Activated naive CD8-positive, alpha-beta T cell treated with anti-CD3 and anti-CD28 coated beads, Interleukin-2, amount 50 U/mL, for 24 hours (primary cell): ENCODE measurements at places on chromosomes 4 and X.

DNA sequence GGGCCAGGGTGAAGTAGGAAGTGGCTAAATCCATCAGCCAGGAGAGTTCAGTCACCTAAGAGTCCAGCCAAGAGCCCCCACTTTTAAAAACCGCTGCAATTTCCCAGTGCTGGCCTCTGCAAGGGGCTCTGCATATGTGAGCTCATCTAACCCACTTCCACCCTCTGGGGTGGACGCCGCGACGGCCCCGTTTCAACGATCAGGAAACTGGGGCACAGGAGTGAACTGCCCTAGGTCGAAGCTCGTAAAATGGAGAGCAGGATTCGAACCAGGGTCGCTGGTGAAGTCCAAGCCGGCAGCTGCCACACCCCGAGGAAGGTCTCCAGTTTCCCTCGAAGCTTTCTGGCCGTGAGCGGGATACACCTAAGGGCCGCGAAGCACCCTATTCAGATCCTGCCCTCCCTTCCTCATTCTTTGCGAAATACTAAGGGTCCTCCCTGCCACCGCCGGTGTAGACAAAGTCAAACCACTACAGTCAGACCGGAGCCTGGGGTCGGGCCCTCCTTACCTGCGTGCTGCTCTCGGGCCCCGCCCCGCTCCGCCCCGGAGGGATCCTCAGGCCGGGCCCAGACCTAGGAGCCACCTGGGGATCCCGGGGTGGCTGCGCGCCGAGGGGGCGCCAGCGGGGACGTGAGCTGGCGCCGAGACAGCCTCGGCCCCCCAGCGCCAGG, 446 bp downstream of the EVC2 start:
- H3K27ac ChIP-seq, result no peak overlapping the region
- no peaks in the 10 kb centered on the region for H3K36me3 ChIP-seq
- DNase-seq, result no peak

- no peak overlapping the region for H3K4me3 ChIP-seq
- no peaks in the 10 kb centered on the region for H3K36me3 ChIP-seq
- H3K27ac ChIP-seq, result no peak overlapping the region
- no peaks in the 10 kb centered on the region for H3K27me3 ChIP-seq
- DNase-seq, result peak; percentile 6
Measured at GRCh38 chrX:149074398-149074797, 430.7 kb downstream of the IDS start.

GRCh38 chrX:40165861-40166260, 68.1 kb upstream of the BCOR start:
- DNase-seq, result no peak
- no peak overlapping the region for H3K4me3 ChIP-seq
- H3K27me3 ChIP-seq, result no peaks in the 10 kb centered on the region

GRCh38 chrX:133120406-133120805, 23.5 kb upstream of the USP26 start:
- H3K4me3 ChIP-seq, result no peak overlapping the region
- peaks cover 2% of the 10 kb centered on the region for H3K27me3 ChIP-seq
- H3K36me3 ChIP-seq, result no peaks in the 10 kb centered on the region

- H3K4me1 ChIP-seq, result no peaks in the 10 kb centered on the region
- no peaks in the 10 kb centered on the region for H3K27me3 ChIP-seq
- H3K36me3 ChIP-seq, result no peaks in the 10 kb centered on the region
- no peak overlapping the region for H3K27ac ChIP-seq
Measured at GRCh38 chrX:101265869-101266428, 25.2 kb downstream of the TAF7L start.

DNA sequence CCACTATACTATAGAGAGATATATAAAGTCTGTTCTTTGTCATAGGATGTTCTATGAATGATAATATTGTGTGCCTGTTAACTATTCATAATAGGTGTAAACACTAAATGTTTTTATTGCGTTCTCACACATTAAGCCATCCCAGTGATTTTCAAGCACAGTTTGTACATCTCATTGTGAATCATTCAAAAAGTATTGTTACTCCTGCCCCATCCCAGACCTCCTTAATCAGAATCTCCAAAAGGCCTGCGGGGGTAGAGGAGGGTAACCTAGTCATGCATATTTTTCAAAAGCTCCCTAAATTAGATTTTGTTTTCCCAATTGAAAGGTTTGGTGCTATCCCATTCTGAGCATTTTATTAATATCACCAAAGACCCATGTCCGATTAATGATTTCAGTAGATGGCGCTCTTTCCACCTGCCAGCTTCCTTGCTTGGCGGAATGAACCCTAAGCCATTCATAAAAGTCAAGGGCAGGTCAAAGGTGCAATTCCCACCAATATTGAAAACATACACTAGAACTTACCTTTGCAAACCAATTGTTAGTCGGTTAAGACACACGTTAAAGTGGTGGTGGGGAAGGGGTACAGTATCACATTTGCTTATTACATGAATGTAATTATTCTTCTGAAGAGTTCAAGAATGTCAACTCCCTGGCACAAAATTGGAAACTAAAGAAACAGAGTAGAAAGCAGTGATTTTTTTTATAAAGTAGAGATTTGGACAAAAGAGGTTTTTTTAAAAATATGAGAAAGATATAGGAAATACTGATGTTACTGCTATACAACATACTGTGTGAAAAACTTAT, 5.8 kb upstream of the TET2 start:
- DNase-seq, result peak; percentile 41
- peaks cover 22% of the 10 kb centered on the region for H3K4me1 ChIP-seq
- no peaks in the 10 kb centered on the region for H3K36me3 ChIP-seq
- no peaks in the 10 kb centered on the region for H3K27me3 ChIP-seq

DNA sequence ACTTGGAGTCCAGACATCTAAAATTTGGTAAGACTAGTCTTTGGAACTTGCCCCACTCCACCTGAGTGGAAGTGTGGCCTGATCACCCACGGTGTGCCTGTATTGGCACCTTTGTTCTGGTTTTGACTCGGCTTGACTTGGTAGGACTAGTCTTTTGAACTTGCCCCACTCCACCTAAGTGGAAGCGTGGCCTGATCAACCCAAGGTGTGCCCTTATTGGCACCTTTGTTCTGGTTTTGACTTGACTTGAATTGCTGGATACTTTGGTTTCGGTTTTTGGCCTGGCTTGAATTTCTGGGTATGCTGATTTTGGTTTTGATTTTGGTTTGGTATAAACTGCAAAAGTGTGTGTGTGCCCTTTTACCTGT, 44.7 kb upstream of the UGT2B7 start:
- no peaks in the 10 kb centered on the region for H3K27me3 ChIP-seq
- H3K36me3 ChIP-seq, result no peaks in the 10 kb centered on the region
- H3K27ac ChIP-seq, result no peak overlapping the region
- H3K4me3 ChIP-seq, result no peak overlapping the region

GRCh38 chrX:88101968-88102367, 584.4 kb downstream of the KLHL4 start:
- H3K4me3 ChIP-seq, result no peak overlapping the region
- H3K4me1 ChIP-seq, result no peaks in the 10 kb centered on the region
- H3K36me3 ChIP-seq, result no peaks in the 10 kb centered on the region
- no peak overlapping the region for H3K27ac ChIP-seq

- no peak for DNase-seq
- H3K36me3 ChIP-seq, result no peaks in the 10 kb centered on the region
- no peak overlapping the region for H3K4me3 ChIP-seq
- peaks cover 11% of the 10 kb centered on the region for H3K27me3 ChIP-seq
- peaks cover 13% of the 10 kb centered on the region for H3K4me1 ChIP-seq
Measured at GRCh38 chr4:168849030-168849675, 160.9 kb downstream of the CBR4 start.

GRCh38 chrX:155215443-155216178, 649 bp upstream of the VBP1 start:
- no peak for DNase-seq
- no peaks in the 10 kb centered on the region for H3K27me3 ChIP-seq
- peak overlapping the region; percentile 88 for H3K27ac ChIP-seq
- H3K36me3 ChIP-seq, result peaks cover 2% of the 10 kb centered on the region
- H3K4me1 ChIP-seq, result peaks cover 23% of the 10 kb centered on the region

DNA sequence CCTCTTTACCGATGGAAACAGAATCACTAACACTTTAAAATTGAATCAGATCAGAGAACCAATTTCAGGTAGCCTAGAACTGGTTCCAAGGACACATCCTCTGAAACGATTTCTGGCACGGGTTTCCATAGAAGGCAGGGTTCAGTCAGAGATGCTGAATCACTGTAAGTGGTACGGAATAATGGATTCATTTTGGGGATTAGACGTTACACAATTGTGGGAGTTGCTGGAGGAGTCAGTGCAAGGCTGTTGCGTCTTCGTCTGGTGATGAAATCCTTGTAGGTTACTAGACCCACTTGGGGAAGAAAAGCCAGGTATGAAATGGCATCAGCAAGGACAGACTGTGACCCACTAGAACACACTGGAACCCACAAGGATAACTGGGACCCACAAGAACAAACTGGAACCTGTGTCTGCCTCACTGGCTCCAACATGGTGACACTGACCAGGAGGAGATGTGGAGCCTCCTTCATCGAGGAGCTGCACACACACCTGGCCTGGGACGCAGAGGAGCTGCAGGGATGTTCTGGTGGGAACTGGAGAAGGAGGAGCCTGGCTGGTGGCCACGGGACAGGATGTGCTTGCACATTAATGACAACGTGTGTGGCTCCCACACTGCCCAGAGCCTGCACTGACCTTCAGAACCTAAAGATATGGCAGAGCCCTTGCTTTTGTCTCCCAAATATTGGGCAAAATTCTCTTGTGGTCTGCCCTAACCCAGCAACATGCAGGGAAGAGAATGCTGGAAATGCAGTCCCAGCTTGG, 105.1 kb downstream of the TRAPPC11 start:
- H3K36me3 ChIP-seq, result no peaks in the 10 kb centered on the region
- peaks cover 5% of the 10 kb centered on the region for H3K4me1 ChIP-seq
- peaks cover 7% of the 10 kb centered on the region for H3K27me3 ChIP-seq
- H3K4me3 ChIP-seq, result no peak overlapping the region
- DNase-seq, result no peak

DNA sequence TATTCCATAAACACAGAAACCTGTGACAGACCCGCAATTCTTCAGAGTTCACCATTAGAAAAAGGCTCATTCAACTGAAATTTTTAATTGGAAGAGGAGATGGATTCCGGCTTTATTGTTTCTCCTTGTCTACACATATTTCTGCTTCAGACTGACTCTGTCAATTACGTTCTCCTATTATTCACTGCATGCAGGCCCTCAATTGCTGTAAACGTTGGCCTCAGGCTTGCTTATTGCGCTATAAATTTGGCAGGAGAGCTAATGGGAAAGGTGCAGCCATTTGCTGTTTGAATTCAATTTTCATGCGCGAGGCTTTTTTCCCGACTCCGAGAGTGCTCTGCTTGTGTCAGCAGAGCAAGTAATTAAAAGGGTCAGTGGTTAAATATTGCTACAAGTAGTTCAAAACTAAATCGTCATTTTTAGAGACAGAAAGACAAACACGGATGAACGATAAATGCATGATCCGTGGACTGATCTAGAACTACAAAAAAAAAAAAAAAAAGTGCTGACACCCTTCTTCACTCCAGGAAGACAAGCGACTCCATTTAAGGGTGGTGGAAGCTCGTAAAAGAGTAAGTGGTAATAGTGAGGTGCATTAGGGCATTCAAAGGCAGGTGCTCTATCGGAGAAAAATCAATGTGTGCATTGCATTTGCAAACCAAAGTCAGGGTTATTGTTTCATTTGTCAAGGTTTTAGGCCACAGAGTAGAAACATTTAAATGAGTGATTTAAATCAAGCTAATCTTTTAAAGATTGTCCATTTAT, 841.6 kb upstream of the FRG1 start:
- DNase-seq, result no peak
- no peak overlapping the region for H3K4me3 ChIP-seq
- no peak overlapping the region for H3K27ac ChIP-seq
- H3K36me3 ChIP-seq, result no peaks in the 10 kb centered on the region
- H3K27me3 ChIP-seq, result no peaks in the 10 kb centered on the region

- H3K36me3 ChIP-seq, result no peaks in the 10 kb centered on the region
- H3K27ac ChIP-seq, result no peak overlapping the region
- H3K4me1 ChIP-seq, result no peaks in the 10 kb centered on the region
- H3K4me3 ChIP-seq, result no peak overlapping the region
- DNase-seq, result no peak
- H3K27me3 ChIP-seq, result no peaks in the 10 kb centered on the region
Measured at GRCh38 chrX:146967306-146967705, 152.8 kb upstream of the CXorf51A start.

DNA sequence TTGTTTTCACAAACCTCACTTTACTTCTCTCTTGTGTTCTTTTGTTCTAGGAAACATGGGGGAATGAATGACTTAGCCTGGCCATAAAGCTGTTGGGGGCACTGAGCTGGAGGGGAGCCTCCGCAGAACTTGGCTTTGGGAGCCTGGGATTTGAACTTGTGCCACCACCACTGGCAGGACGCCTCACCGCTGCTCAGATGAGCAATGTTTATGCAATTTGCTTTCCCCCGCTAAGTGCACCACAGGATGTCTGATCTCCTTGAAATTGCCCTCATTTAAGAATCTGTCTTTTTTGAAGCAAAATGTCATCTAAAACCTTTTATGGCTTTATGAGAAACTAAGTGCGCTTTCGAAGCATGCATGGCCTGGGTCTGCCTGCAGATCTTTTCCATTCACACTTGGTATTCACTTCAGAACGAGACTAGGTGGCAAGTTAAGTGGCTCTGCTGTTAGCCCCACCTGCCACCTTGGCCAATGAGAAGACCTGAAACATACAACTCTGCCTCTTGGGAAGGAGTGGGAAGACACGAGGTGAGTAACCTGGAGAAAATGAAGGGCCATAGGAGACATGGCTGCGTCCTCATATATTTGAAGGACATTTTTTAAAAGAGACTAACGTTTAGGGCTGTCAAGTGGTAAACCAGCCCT, 119.3 kb downstream of the LDB2 start:
- no peak overlapping the region for H3K4me3 ChIP-seq
- no peaks in the 10 kb centered on the region for H3K27me3 ChIP-seq
- H3K27ac ChIP-seq, result no peak overlapping the region
- DNase-seq, result no peak
- H3K4me1 ChIP-seq, result no peaks in the 10 kb centered on the region
- no peaks in the 10 kb centered on the region for H3K36me3 ChIP-seq
